ENCODE measurements at places on chromosomes 6 and 20.

DNA sequence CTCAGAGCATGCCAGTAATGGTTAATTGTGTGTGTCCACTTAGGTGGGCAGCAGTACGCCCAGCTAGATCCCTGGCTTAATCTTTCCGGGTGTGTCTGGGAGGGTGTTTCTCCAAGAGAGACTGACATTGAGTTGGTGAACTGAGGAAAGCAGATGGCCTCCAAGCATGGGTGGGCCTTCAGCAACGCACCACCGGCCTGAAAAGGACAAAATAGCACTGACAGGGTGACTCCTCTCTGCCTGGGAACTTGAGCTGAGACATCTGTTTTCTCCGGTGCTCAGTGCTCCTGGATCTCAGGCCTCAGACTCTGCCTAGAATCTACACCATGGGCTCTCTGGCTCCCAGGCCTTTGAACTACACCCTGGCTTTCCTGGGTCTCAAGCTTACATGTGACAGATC lies 43.2 kb downstream of the C6orf118 start:
- no peaks in the 10 kb centered on the region for H3K4me1 ChIP-seq
- H3K36me3 ChIP-seq, result no peaks in the 10 kb centered on the region
- H3K27ac ChIP-seq, result no peak overlapping the region
- H3K4me3 ChIP-seq, result no peak overlapping the region
- DNase-seq, result no peak

GRCh38 chr6:26105842-26106241 lies 18.6 kb downstream of the HFE start:
- H3K36me3 ChIP-seq, result no peaks in the 10 kb centered on the region
- H3K27ac ChIP-seq, result no peak overlapping the region
- no peaks in the 10 kb centered on the region for H3K27me3 ChIP-seq
- DNase-seq, result no peak

DNA sequence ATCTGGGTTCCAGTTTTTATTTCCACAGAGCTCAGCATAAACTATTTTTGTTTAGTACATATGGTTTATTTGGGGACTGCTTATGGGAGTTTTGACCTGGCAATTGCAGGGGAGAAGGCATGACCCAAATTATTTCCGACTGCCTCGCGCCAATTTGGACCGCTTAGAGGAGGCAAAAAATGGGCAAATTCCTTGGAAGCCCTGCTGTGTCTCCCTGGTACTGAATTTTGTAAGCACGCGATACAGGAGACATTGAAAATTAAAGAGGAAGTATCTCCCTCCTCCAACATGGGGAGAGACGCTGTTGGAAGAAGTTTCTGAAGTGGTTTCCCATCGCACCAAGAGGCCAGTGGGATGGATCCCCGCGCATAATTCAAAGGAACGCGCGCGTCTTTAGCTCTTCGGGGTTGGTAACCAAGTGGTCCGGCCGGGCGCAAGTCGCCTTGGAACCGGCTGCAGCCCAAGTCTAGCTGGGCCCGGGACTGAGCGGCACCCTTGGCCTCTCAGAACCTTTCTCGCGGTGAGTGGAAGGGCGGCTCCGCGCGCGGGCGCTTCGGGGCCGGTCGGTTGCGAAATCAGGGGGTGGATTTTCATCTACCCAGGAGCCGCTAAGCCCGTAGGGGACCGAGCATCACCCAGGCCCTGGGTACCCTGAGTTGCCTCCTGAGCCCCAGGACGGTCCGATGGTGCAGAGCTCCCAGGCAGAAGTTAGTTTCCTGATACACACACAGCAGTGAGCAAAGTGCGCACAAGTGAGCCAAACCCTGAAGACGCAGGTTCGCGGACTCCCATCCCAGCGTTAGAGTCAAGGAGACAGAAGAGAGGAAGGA lies 6.2 kb downstream of the NKX2-2 start:
- H3K27me3 ChIP-seq, result peaks cover 10% of the 10 kb centered on the region
- no peak overlapping the region for H3K27ac ChIP-seq
- H3K4me1 ChIP-seq, result peaks cover 48% of the 10 kb centered on the region
- H3K36me3 ChIP-seq, result no peaks in the 10 kb centered on the region
- DNase-seq, result no peak

DNA sequence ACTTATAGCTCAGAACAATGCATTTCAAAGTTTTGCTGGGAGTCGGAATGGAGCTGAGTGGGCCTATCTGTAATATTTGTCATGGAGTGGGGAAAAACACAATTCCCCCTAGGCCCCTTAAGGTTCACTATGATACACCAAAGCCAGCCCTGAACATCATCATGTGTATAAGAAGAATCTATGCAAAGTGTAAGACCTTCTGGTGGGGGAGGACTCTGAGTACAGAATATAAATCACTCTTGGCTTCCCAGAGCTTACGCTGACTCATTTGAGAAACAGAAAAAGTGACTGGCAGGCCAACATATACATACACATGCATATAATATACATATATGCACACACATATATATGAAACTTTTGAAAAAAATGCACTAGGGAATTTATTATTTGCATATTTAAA lies 54.1 kb upstream of the UBR2 start:
- no peak overlapping the region for H3K27ac ChIP-seq
- H3K4me3 ChIP-seq, result no peak overlapping the region
- no peak for DNase-seq
- H3K4me1 ChIP-seq, result no peaks in the 10 kb centered on the region

DNA sequence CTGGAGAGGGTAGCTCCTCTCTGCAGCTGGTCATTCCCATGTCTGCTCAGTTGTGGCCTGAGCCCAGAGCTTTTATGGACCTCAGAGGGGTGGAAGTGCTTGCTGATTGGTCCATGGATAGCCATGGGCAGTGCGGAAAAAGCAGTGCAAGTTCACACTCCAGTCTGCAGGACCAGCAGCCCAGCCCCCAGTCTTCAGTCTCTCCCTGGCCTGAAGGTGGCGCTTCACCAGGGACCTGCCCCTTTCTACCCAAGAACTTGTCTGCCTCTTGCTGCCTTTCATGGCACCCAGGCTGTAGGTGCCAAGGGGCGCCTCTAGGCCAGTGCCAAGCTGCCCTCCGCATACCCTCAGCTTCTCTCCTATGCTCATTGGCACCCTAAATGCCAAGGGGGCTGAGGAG lies 91.0 kb downstream of the TBXT start:
- no peak overlapping the region for H3K4me3 ChIP-seq
- H3K4me1 ChIP-seq, result no peaks in the 10 kb centered on the region
- no peaks in the 10 kb centered on the region for H3K27me3 ChIP-seq
- no peak overlapping the region for H3K27ac ChIP-seq
- no peak for DNase-seq
- H3K36me3 ChIP-seq, result no peaks in the 10 kb centered on the region

DNA sequence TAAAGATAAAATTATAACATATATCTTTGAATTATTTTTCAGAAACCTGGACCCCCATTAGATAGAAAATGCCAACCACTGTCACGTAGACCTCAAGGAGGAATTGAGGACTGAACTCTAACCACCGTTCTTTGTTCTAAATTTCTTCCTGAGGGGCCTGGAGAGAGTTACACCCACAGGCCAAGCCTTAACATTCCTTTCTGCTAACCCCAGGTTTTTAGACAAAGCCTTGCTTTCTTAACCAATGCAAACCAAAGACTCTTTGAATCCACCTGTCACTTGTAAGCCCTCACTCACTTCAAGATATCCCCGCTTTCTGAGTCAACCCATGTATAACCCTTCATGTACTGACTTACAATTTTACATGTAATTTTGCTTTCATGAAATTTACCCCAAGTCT lies 41.0 kb downstream of the SNX14 start:
- no peak for DNase-seq
- H3K36me3 ChIP-seq, result peaks cover 35% of the 10 kb centered on the region
- H3K4me1 ChIP-seq, result no peaks in the 10 kb centered on the region
- H3K27me3 ChIP-seq, result no peaks in the 10 kb centered on the region
- no peak overlapping the region for H3K4me3 ChIP-seq

- H3K27me3 ChIP-seq, result peaks cover 3% of the 10 kb centered on the region
Measured at GRCh38 chr6:15244620-15245360, 1.1 kb upstream of the JARID2 start.

- no peaks in the 10 kb centered on the region for H3K27me3 ChIP-seq
- no peak overlapping the region for H3K27ac ChIP-seq
- H3K4me3 ChIP-seq, result no peak overlapping the region
- H3K4me1 ChIP-seq, result no peaks in the 10 kb centered on the region
- DNase-seq, result no peak
Measured at GRCh38 chr6:27532820-27533538, 60.1 kb upstream of the ZNF184 start.

DNA sequence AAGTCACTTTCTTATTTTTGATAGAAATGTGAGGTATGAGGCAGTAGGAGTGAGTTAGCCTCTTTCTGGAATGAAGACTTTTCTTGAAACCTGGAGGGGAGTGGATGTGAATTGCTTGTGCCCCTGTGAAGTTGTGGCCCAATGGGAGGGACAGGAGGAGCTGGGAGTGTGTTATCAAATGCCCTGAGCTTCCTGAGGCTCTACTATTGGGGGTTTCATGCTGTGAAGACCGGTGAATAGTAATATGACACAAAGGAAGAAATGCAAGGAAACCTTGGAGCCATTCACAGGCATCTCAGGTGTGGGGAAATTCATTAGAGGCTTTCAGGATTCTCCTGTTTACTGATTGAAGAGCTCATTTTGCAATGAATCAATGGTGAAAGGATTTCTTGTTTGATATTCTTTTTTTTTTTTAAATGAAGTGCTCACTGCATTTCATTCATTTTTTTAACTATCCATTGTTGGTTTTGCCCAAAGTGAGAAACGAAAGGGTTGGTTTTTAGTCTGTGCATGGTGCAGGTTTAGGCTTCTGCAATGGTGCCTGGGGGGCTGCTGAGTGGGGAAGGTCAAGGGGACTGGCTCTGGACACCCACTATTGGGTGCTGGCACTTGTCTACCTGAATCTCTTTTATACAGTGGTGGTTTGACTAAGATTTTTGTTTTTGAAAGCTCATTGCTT lies 8.2 kb downstream of the RNF144B start:
- H3K27me3 ChIP-seq, result no peaks in the 10 kb centered on the region
- H3K36me3 ChIP-seq, result peaks cover 6% of the 10 kb centered on the region
- no peak for DNase-seq
- no peak overlapping the region for H3K27ac ChIP-seq
- no peaks in the 10 kb centered on the region for H3K4me1 ChIP-seq

- H3K4me1 ChIP-seq, result no peaks in the 10 kb centered on the region
- H3K4me3 ChIP-seq, result no peak overlapping the region
- no peak overlapping the region for H3K27ac ChIP-seq
- no peaks in the 10 kb centered on the region for H3K36me3 ChIP-seq
Measured at GRCh38 chr6:135699705-135700104, 151.8 kb upstream of the PDE7B start.

GRCh38 chr6:132122871-132123270 lies 171.7 kb upstream of the CCN2 start:
- no peak overlapping the region for H3K4me3 ChIP-seq
- no peak overlapping the region for H3K27ac ChIP-seq
- no peaks in the 10 kb centered on the region for H3K27me3 ChIP-seq
- DNase-seq, result no peak
- no peaks in the 10 kb centered on the region for H3K4me1 ChIP-seq

GRCh38 chr6:37311741-37312473 lies 41.9 kb upstream of the RNF8 start:
- H3K36me3 ChIP-seq, result peaks cover 50% of the 10 kb centered on the region
- no peak for DNase-seq
- H3K27me3 ChIP-seq, result no peaks in the 10 kb centered on the region

GRCh38 chr6:154766288-154766687 lies 33.1 kb downstream of the SCAF8 start:
- H3K27me3 ChIP-seq, result no peaks in the 10 kb centered on the region
- no peaks in the 10 kb centered on the region for H3K36me3 ChIP-seq
- H3K4me1 ChIP-seq, result peaks cover 25% of the 10 kb centered on the region
- no peak for DNase-seq

GRCh38 chr6:15644904-15645303 lies 17.9 kb downstream of the DTNBP1 start:
- no peaks in the 10 kb centered on the region for H3K27me3 ChIP-seq
- H3K4me1 ChIP-seq, result no peaks in the 10 kb centered on the region
- no peak overlapping the region for H3K27ac ChIP-seq
- H3K4me3 ChIP-seq, result no peak overlapping the region

GRCh38 chr6:4533576-4533975 lies 242.6 kb upstream of the CDYL start:
- no peak overlapping the region for H3K27ac ChIP-seq
- no peaks in the 10 kb centered on the region for H3K27me3 ChIP-seq
- H3K36me3 ChIP-seq, result no peaks in the 10 kb centered on the region

GRCh38 chr20:63702036-63702665 lies 5.6 kb downstream of the ARFRP1 start:
- no peak overlapping the region for H3K4me3 ChIP-seq
- no peaks in the 10 kb centered on the region for H3K27me3 ChIP-seq
- peaks cover 30% of the 10 kb centered on the region for H3K36me3 ChIP-seq

- H3K4me1 ChIP-seq, result no peaks in the 10 kb centered on the region
- H3K36me3 ChIP-seq, result peaks cover 6% of the 10 kb centered on the region
- DNase-seq, result no peak
- no peak overlapping the region for H3K4me3 ChIP-seq
Measured at GRCh38 chr6:131597446-131597845, 24.4 kb downstream of the ARG1 start.

GRCh38 chr6:17879184-17879583 lies 108.3 kb downstream of the KIF13A start:
- H3K4me1 ChIP-seq, result no peaks in the 10 kb centered on the region
- no peaks in the 10 kb centered on the region for H3K36me3 ChIP-seq
- no peak overlapping the region for H3K4me3 ChIP-seq
- no peak overlapping the region for H3K27ac ChIP-seq
- no peak for DNase-seq

DNA sequence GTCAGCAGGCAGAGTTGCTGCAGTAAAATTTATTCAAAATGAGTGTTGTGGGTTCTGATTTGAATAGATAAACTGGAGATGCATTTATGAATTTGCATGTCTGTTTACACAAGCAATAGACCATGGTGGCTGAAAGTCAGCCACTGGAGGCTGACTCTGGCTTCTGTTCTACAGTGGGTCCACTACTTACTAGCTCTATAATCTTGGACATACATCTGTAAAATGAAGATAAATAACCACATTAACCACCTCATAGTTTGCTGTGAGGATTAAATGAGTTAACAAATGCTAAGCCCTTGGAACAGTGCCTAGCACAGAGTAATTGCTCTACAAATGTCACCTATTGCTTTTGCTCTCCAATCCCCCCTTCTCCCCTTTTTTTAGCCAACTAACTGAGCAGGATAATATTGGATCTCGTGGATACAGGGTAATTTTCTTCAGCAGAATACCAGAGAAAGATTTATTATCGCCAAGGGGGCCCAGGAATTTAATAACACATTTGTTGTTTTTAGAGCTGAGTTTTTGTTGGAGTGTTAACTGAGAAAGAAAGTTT lies 1.4 kb upstream of the PM20D2 start:
- H3K4me3 ChIP-seq, result no peak overlapping the region
- no peak for DNase-seq
- no peaks in the 10 kb centered on the region for H3K36me3 ChIP-seq
- no peak overlapping the region for H3K27ac ChIP-seq
- H3K4me1 ChIP-seq, result peaks cover 9% of the 10 kb centered on the region

- H3K36me3 ChIP-seq, result no peaks in the 10 kb centered on the region
- H3K4me1 ChIP-seq, result no peaks in the 10 kb centered on the region
- no peak overlapping the region for H3K27ac ChIP-seq
- H3K4me3 ChIP-seq, result no peak overlapping the region
- no peak for DNase-seq
Measured at GRCh38 chr20:60589623-60590022, 631.4 kb downstream of the CDH26 start.
